ENCODE measurements at places on chromosomes 11 and 22.
A peak's percentile ranks its signal among the peaks of the same experiment; 100 is the strongest.

- no peak for DNase-seq
Measured at GRCh38 chr11:58046231-58046630, 15.5 kb downstream of the OR6Q1 start.

- no peak for DNase-seq
Measured at GRCh38 chr11:61349916-61350315, 11.8 kb downstream of the CYB561A3 start.

GRCh38 chr11:86483940-86484794 lies 109.5 kb downstream of the CCDC81 start:
- no peak for DNase-seq

GRCh38 chr22:41300661-41301060 lies 664 bp upstream of the ZC3H7B start:
- DNase-seq: no peak

DNA sequence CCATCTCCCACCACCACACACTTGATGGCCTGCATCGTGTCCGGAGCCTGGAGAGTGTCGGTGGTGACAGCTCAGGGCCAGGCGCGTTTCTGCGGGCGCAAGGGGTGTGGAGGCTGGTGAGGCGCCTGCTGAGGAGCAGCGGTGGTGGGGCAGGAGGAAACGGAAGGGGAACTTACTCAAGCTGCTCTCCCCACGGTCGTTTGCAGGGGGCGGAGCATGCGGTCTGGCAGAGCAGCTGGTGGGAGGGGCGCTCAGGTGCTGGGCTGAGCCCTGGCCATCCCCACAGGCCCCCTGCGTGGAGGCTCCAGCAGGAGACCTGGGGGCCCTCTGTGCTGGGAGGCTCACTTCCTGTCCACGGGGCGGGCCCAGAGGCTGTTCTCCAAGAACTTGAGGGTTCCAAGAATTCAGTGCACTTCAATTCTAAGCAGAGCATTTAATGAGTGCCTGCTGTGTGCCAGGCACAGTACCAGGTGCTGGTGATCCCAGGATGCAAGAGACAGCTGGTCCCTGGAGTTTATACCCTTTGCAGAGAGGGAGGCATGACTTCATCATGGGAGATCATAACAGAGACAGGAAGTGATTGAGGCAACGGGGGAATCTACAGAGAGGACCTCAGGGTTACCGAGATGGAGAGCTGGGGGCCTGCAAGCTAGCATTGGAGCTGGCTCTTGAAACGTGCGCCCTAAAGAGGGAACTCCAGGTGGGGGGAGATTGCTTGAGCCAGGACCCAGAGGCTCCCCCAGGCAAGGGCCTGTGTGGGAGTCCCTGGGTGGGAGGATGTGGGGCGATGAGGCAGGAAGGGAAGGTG lies at the start of gene RAC2:
RAC2 (minus strand) TSS at position 156 of the 808 bp plus-strand sequence; CDS start at position 35, 121 bp downstream.
- DNase-seq: peak; percentile 94

DNA sequence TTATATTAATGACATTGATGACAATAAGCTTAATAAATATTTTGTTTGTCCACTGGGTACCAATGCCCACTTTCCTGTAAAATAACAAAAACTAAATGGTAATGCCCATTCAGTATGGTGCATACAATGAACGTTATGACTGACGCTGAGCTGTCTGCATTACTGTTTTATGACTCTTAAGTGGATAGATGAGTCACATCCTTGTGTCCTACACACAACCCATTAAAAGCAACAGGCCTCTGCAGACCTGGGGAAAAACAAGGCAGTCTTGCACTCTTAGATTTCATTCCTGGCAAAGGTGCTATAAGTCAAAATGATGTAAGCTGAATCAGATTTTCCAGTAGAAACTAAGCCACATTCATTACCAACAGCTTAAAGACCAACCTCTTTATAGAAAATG lies 176.3 kb upstream of the TMEM45B start:
- no peak for DNase-seq

DNA sequence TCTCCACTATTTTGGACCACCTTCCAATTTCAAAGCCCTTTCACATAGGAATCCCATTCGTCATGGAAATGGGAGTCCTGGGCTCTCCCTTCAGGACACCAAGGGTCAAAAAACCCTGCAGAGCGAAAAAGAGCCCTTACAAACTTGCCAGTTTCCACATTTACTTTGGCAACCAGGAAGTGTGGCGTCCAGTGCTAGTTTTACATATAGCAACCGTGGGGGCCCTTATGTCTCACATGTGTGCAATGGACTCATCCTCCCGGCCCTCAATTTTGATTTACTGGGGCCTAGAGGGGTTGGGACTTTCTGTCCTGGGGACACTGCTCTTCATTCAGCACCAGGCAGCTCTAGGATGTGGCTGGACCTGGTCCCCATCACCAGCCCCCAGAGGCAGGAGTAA lies 33.7 kb downstream of the DAGLA start:
- DNase-seq: no peak

- DNase-seq: peak; percentile 79
Measured at GRCh38 chr11:75140269-75141138, 10.4 kb upstream of the SLCO2B1 start.

GRCh38 chr11:123185326-123185725 lies 9.7 kb downstream of the CLMP start:
- no peak for DNase-seq

GRCh38 chr11:9250139-9250582 lies 15.0 kb downstream of the DENND5A start:
- DNase-seq: peak; percentile 69

- no peak for DNase-seq
Measured at GRCh38 chr11:121733858-121734257, 281.1 kb upstream of the SORL1-AS1 start.

DNA sequence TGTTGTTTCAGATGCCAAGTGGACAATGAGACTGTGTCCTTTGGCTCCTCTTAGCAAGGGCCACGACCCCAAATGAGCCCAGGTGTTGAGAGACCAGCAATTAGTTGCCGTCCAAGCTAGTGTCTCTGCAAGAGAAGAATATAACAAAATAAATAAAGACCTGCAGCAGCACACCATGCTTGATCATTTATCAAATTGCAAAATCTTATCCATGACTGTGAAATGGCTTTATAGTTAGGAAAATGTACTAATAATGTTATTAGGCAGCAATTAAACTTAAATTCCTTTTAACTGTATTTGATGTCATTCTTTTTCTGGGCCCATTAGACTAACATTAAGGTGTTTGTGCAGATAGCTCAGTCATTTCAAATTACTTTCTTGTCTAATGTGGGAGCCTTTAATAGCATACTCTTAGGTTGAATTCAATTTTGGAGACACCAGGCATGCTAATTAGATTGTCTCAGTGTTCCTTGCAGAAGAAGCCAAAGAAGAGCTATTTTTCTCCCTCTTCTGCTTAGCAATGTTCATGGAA lies 176.1 kb downstream of the RRAS2 start:
- no peak for DNase-seq

- no peak for DNase-seq
Measured at GRCh38 chr11:2103668-2104523, 35.3 kb downstream of the IGF2 start.

- no peak for DNase-seq
Measured at GRCh38 chr11:72633068-72633467, 41.2 kb downstream of the PDE2A start.

GRCh38 chr11:11985016-11985715 lies 23.3 kb downstream of the DKK3 start:
- DNase-seq: no peak

DNA sequence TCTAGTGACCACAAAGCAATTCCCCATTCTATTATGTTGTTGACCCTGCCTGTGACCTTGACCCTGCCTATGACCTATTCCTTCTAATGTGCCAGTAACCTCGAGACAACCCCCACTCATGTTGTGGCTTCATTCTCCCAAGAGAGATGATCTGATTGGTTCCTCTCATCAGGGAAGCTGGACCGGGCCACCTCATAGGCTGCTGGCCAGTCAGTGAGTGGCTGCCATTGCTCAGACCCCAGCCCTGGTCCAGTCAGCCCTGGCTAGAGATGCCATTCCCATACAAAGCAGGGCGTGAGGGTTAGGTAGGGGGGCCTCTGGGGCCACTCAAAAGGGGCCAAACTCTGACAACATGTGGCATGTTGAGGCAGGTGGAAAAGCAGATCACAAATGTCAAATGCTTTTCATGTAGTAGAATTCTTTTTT lies 11.9 kb downstream of the SLC29A2 start:
- DNase-seq: no peak

GRCh38 chr22:19290400-19291217 lies 910 bp downstream of the CLTCL1 start:
- DNase-seq: no peak

DNA sequence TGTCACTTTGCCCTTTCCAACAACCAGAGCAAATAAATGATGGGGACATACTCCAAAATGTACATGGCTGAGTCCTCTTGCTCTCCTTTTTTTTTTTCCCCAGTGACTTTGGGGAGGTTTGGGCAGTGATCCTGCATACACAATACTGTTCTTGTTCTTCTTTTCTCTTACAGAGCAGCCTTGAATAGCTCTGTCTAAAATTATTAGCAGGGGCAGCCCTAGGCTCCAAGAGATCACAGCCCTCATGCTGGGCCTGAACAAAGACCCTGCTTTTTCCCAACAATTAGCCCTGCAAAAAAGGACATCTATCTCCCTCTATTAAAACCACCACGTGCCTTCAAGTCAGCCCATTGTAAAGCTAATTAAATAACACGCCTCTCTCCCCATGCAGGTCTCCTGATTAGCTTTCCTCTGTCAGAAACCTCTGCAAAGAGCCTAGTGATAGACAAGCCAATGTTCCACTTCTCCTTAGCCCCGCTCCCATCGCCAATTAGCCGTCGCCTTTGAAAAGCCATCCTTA lies 54.7 kb downstream of the ETS1 start:
- DNase-seq: no peak

GRCh38 chr11:7899418-7899817 lies 31.6 kb downstream of the OR10A6 start:
- no peak for DNase-seq

- DNase-seq: no peak
Measured at GRCh38 chr22:43418079-43418825, 6.4 kb downstream of the MPPED1 start.

DNA sequence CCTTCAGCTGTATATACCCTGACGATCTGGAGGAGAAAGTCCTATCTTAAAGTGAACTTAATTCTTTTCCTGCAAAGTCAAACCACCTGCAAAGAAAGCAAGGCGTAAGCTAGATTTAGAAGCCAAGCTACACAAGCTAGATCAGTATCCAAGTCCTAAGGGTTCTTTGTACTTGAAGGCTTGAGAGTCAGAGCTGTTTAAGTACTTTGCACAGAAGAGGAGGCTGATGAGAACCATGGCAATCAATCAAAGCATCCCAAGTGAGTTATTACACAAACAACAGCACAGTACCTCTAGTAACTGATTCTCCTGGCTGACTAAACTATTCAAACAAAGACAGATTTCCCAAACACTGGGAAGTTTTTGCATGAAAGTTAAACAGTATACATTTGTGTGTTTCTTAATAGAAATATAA lies 1.9 kb downstream of the CDON start:
- no peak for DNase-seq

DNA sequence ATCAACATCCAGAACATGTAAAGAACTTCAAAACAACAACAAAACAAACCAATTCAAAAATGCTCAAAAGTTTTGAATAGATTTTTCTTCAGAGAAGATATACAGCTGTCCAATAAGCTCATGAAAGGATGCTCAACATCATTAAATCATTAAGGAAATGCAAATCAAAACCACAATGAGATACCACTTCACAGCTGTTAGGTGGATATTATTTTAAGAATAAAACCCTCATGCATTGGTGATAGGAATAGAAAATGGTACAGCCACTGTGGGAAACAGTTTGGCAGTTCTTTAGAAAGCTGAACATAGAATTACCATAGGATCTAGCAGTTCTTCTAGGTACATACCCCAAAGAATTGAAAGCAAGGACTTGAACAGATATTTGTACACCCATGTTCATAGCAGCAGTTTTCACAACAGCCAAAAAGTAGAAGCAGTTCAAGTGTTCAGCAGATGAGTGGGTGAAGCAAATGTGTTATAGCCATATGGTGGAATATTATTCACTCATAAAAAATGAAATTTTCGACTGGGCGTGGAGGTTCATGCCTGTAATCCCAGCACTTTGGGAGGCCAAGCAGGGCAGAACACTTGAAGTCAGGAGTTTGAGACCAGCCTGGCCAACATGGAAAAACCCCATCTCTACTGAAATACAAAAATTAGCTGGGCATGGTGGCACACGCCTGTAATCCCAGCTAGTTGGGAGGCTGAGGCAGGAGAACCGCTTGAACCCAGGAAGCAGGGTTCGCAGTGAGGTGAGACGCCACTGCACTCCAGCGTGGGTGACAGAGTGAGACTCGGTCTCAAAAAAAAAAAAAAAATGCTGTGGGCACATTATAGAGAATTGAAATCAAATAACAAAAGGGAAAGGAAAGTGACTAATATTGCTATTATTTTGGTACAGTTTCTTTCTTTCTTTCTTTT lies 42.9 kb downstream of the CBL start:
- DNase-seq: no peak

- no peak for DNase-seq
Measured at GRCh38 chr11:60951606-60951903, 421 bp downstream of the SLC15A3 start.

DNA sequence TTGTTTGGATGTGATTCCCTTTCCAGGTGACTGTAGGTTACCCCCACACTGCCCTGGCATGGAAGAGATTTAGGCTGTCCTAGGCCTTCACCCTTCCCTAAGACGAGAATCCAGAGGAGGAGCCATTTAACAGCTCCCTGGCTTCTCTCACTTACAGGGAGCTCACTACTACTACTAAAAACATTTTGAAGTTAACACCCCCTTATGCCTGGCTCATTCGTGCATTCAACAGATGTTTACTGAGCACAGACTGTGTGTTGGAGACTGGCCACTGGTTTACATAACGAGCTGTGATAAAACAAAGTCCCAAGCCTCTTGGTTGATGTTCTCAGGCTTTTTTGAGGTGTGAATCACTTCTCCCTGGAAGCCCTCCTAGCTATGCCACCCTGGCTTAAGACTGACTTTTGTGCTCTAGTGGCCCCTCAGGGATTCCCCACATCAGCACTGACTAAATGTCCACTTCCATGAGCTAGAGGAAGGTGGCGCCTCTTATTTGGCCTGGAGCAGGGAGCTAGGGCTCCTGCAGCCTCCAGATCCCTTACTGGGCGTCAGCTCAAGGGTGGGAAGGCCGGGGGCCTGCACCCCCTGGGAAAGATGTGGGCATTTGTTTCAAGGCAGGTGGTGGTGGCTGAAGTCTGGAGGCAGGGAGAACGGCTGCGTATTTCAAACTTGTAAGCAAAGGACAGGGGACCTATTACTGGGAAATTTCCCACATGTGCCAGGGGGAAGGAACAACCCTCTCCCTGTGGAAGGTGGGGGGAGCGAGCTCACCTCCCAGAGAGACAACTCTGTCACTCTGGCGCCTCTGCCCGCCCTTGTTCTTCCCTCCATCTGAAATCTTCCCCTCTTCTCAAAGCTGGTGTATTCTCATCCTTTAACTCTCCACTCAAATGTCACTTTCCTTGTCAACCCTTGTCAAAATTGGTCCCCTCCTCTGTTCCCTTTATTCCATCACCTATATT lies 19.4 kb upstream of the MALAT1 start:
- no peak for DNase-seq

GRCh38 chr22:17945156-17945887 lies 79.0 kb downstream of the MICAL3 start:
- DNase-seq: no peak
